ENCODE measurements at places on chromosomes 1 and 21.
A peak's percentile ranks its signal among the peaks of the same experiment; 100 is the strongest.

DNA sequence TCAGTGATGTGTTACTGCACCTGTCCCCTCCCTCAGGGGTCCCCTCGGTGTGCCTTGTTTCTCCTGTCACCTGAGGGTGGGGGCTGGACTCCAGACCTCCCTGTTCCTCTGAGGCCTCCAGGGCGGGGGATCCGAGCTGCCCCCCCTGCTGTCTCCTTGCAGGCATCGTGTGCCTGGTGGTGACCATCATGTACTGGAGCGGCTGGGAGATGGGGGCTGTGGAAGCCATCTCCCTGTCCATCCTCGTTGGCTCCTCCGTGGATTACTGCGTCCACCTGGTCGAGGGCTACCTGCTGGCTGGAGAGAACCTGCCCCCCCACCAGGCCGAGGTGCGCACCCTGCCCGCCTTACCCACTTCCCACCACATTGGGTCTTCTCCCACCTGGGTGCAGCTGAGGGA, 56.4 kb downstream of the DISP3 start:
- no peaks in the 10 kb centered on the region for H3K27me3 ChIP-seq
- H3K4me3 ChIP-seq, result no peak overlapping the region
- no peaks in the 10 kb centered on the region for H3K36me3 ChIP-seq
- H3K4me1 ChIP-seq, result no peaks in the 10 kb centered on the region
- H3K27ac ChIP-seq, result no peak overlapping the region

- H3K4me3 ChIP-seq, result no peak overlapping the region
- no peaks in the 10 kb centered on the region for H3K4me1 ChIP-seq
- no peak overlapping the region for H3K27ac ChIP-seq
- DNase-seq, result no peak
- H3K36me3 ChIP-seq, result peaks cover 12% of the 10 kb centered on the region
These were observed 49.5 kb downstream of the CHML start for GRCh38 chr1:241590719-241591118.

GRCh38 chr1:168441745-168442144, 102.1 kb downstream of the XCL2 start:
- H3K27ac ChIP-seq, result no peak overlapping the region
- H3K27me3 ChIP-seq, result no peaks in the 10 kb centered on the region
- no peaks in the 10 kb centered on the region for H3K36me3 ChIP-seq
- H3K4me3 ChIP-seq, result no peak overlapping the region
- H3K4me1 ChIP-seq, result no peaks in the 10 kb centered on the region

DNA sequence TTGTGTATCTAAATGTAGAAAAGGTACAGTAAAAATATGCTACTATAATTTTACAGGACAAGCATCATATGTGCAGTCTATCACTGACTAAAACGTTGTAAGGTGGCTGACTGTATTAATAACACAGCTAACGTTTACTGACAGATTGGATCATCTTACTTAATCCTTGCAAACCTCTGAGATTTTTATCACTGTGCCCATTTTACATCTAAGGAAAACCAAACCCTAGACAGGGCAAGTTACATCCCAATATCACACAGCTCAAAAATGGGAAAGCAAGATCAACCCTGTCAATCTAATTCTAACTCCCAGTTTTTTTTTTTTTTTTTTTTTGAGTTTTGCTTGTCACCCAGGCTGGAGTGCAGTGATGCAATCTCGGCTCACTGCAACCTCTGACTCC, 7.5 kb upstream of the RIT1 start:
- no peak for DNase-seq
- H3K27me3 ChIP-seq, result no peaks in the 10 kb centered on the region
- no peak overlapping the region for H3K4me3 ChIP-seq
- H3K36me3 ChIP-seq, result peaks cover 88% of the 10 kb centered on the region
- no peaks in the 10 kb centered on the region for H3K4me1 ChIP-seq

DNA sequence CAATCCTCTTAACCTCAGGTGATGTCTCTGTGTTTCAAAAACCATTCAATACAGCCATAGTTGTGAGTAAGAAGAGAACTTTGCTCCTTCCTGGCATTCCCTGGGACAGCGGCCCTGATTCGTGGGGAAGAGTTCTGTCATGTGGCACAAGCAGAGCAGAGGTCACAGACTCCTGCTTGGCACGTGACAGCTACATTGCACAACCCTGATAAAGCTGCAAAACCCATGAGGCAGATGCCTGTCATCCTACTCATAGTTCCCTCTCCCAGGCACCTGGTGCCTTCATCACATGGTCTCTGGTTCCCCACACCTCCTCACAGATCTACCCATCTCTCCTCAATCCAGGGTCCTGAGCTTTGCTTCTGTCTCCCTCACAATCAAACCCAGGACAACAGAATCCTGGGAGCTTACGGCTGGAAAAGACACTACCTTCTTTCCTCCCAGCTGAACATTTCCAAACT, 70.8 kb downstream of the PLPP3 start:
- H3K4me1 ChIP-seq, result peaks cover 57% of the 10 kb centered on the region
- no peaks in the 10 kb centered on the region for H3K27me3 ChIP-seq
- H3K27ac ChIP-seq, result peak overlapping the region; percentile 96
- DNase-seq, result peak; percentile 98
- H3K4me3 ChIP-seq, result no peak overlapping the region
- H3K36me3 ChIP-seq, result peaks cover 62% of the 10 kb centered on the region

DNA sequence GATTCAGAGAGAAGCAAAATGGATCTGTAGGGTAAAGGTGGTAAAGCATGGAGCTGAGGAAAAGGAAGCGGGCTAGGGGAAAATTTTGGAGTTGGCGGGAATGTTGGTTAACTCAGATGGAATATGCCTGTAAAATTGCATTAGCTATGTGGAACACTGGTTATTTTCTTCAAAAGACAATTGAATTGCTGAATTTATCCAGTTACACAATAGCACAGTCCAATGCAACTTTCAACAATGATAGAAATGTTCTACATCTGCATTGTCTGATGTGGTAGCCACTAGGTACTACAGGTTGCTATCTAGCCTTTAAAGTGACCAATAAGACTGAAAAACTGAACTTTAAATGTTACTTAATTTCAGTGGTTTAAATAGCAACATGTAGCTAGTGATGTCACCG, 315.2 kb downstream of the ASTN1 start:
- no peaks in the 10 kb centered on the region for H3K36me3 ChIP-seq
- H3K4me1 ChIP-seq, result no peaks in the 10 kb centered on the region
- no peaks in the 10 kb centered on the region for H3K27me3 ChIP-seq
- DNase-seq, result no peak

DNA sequence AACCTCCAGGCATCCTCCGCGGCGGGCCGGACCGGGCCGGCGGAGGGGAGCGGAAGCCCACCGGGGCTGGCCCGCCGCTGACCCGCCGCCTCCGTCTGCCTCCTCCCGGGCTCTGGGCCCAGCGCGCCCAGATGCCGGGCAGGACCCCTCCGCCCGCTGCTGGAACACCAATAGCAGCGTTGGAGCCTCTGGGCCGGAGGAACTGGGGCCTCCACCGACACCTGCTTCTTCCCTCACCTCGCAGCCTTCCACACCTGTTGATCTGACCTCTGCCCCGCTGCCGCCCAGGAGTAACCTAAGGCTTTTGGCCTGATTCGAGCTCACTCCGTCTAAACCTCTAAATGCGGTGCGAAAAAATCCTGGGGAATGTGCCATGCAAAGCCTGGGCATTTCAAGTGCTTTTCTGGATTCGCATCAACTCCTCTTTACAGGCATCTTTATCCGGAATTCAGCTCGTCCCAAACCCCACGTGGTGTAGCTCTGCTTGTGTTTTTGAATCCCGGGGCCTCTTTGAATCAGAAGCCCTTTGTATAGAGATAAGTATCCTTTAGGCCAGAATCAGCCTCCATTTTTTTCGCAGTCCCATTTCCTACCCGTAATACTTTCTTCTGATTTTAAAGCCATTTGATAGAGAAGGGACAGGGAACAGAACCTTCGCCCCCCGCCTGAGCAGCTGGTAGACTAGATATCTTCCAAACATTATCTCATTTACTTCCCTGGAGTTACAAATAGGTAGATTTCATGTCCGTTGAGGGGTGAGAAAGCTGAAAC, 680 bp upstream of the CNN3 start:
- peaks cover 8% of the 10 kb centered on the region for H3K4me1 ChIP-seq
- no peaks in the 10 kb centered on the region for H3K36me3 ChIP-seq
- H3K27me3 ChIP-seq, result peaks cover 23% of the 10 kb centered on the region
- peak overlapping the region; percentile 46 for H3K4me3 ChIP-seq

DNA sequence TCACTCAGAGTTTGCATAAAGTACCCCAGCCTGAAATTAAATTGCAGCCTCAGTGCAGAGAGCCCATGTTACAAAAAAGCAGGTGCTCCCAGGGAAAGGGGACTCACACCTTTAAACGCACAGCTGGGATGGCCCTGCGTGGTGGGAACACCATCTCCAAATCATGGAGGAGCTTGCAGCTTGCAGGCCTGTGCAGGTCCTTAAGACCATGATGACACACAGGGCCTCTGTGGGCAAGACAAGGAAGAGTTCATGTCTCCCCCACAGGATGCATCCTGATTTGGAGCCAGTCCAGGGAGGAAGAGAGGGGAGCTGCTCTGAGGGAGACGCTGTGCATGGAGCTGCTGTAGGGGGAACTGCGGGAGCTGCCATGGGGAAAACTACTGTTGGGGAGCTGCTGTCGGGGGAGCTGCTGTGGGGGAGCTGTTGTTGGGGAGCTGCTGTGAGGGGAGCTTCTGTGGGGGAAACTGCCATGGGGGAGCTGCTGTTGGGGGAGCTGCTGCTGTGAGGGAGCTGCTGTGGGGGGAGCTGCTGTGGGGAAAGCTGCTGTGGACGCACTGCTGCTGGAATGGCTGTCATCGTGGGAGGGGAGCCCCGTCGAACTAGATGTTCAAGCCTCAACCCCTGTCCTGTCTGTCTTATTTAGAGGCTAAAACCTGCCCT, 113.9 kb downstream of the MATN1 start:
- peaks cover 9% of the 10 kb centered on the region for H3K27me3 ChIP-seq
- H3K4me1 ChIP-seq, result no peaks in the 10 kb centered on the region

DNA sequence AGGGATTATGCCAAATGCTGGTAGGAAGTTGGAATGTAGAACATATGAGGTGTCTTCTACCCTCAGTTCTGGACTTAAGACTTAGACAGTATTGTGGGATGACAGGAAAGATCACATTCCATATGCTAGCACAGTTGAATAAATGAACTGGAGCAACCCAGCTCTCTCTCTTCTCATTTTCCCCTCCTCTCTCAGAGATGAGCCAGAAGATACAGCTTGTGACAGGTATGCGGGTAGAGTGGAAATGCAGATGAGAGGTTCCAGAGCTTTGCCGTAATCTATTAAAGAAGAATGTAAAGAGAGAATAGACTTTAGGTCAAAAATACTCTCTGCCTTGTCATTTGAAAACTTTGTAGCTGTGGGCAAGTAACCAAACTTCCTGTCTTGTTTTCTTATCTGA, 32.5 kb upstream of the HMCN1 start:
- no peak for DNase-seq
- no peaks in the 10 kb centered on the region for H3K4me1 ChIP-seq
- no peak overlapping the region for H3K4me3 ChIP-seq
- no peak overlapping the region for H3K27ac ChIP-seq

GRCh38 chr21:15659753-15660422, 69.9 kb upstream of the USP25 start:
- H3K27ac ChIP-seq, result peak overlapping the region; percentile 85
- no peak overlapping the region for H3K4me3 ChIP-seq
- H3K27me3 ChIP-seq, result no peaks in the 10 kb centered on the region
- H3K36me3 ChIP-seq, result no peaks in the 10 kb centered on the region
- peak; percentile 92 for DNase-seq

DNA sequence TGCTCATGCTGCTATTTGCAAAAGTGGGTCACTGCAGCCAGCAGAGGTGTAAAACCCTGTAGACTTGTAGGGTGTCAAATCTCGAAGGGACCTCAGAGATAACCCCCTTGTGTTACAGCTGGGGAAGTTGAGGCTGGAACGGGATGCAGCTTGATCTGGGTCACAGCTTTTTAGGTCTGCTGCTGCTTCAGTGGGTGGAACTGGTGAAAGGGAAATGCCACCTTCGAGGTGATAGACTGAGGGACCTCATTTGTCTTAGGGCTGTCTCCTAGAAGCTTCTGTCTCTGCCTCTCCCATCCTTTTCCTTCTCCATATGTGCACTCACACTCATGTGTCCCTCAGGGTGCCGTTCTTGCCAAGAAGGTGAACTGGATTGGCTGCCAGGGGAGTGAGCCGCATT, 35.4 kb downstream of the QSOX1 start:
- peaks cover 44% of the 10 kb centered on the region for H3K36me3 ChIP-seq
- no peak overlapping the region for H3K4me3 ChIP-seq
- H3K27ac ChIP-seq, result no peak overlapping the region
- peaks cover 5% of the 10 kb centered on the region for H3K4me1 ChIP-seq
- H3K27me3 ChIP-seq, result no peaks in the 10 kb centered on the region

- no peaks in the 10 kb centered on the region for H3K27me3 ChIP-seq
- no peak overlapping the region for H3K27ac ChIP-seq
- peaks cover 34% of the 10 kb centered on the region for H3K36me3 ChIP-seq
- DNase-seq, result no peak
These were observed 35.4 kb downstream of the GPR3 start for GRCh38 chr1:27427816-27428315.

DNA sequence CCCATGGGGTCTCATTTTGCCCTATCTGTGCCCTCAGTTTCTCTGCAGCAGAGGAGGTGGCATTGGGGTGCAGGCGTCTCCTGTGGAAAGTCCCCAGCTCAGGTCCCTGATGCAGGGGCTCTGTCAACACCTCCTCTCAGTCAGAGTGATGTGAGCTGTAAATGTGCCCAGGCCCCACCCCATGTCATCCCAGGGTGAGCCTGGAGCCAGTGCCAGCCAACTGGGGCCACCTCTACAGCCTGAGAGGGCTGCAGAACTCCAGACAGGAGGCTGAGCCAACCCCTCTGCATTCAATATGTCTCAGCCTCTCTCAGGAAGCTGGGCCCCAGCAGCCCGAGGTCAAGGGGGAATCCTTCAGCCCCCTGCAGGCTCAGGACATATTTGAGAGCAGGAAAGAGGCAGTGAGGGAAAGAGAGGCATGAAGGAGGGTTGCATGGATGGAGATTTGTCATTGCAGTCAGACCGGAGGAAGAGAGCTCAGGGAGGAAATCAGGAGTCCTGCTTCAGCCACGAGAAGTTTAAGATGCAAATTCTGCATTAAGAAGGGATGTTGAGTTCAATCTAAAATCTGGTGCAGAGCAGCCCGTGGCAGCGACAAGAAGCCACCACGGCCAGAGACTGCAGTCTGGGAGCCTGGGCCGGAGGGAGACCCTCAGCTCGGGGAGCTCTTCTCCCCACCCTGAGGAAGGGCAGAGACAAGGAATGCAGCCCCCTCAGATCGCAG, 288.2 kb upstream of the VAMP3 start:
- H3K27me3 ChIP-seq, result no peaks in the 10 kb centered on the region
- H3K4me3 ChIP-seq, result no peak overlapping the region
- no peak overlapping the region for H3K27ac ChIP-seq
- DNase-seq, result no peak
- H3K36me3 ChIP-seq, result no peaks in the 10 kb centered on the region
- peaks cover under 1% of the 10 kb centered on the region for H3K4me1 ChIP-seq

- H3K36me3 ChIP-seq, result peaks cover 100% of the 10 kb centered on the region
- H3K27ac ChIP-seq, result no peak overlapping the region
- DNase-seq, result peak; percentile 23
- no peak overlapping the region for H3K4me3 ChIP-seq
These were observed 16.7 kb downstream of the ALX3 start for GRCh38 chr1:110053552-110054428.

GRCh38 chr1:183932412-183932811, 105.1 kb downstream of the COLGALT2 start:
- H3K27ac ChIP-seq, result no peak overlapping the region
- H3K4me3 ChIP-seq, result no peak overlapping the region
- peaks cover 4% of the 10 kb centered on the region for H3K4me1 ChIP-seq

GRCh38 chr1:225908773-225909172, 15.3 kb downstream of the PYCR2 start:
- H3K36me3 ChIP-seq, result peaks cover 2% of the 10 kb centered on the region
- H3K4me1 ChIP-seq, result peaks cover 10% of the 10 kb centered on the region
- no peak overlapping the region for H3K4me3 ChIP-seq
- no peak for DNase-seq
- no peak overlapping the region for H3K27ac ChIP-seq
